ENCODE measurements at places on chromosomes 2 and 18.

DNA sequence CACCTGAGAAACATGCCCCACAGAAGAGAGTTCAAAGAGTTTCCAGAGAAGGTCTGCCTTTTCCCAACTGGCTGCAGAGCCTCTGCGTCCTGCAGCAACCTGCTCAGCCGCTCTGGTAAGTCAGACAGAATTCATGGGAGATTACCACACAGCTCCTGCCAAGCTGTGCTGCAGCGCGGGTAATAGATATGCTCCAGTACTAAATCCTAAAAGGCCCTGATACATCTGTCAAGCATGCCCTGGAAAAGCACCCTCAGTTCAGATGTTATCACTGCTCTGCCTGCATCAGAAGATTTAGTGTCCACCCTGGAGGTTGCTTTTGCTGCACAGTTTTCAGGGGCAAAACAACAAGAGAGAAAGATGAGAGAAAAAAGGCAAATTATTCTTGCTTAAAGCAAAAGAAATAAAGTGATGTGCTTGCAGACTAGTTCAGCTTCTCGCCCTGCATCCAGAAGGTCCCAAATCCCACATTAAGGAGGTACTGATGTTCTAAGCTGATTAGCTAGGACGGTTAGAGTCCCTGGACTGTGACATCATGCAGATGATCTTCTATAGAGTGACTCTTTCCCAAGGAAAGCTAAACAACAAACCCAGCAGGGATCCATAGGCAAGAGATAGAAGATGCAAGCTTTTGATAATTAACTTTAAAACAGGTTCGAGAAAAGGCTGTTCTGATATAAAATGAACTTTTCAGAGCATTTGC lies 488.6 kb downstream of the BCL11A start:
- no peak for DNase-seq

- DNase-seq, result no peak
These were observed 927.6 kb upstream of the FANCL start for GRCh38 chr2:59168766-59169165.

GRCh38 chr18:57921708-57922107 lies 118.6 kb upstream of the ATP8B1 start:
- no peak for DNase-seq

DNA sequence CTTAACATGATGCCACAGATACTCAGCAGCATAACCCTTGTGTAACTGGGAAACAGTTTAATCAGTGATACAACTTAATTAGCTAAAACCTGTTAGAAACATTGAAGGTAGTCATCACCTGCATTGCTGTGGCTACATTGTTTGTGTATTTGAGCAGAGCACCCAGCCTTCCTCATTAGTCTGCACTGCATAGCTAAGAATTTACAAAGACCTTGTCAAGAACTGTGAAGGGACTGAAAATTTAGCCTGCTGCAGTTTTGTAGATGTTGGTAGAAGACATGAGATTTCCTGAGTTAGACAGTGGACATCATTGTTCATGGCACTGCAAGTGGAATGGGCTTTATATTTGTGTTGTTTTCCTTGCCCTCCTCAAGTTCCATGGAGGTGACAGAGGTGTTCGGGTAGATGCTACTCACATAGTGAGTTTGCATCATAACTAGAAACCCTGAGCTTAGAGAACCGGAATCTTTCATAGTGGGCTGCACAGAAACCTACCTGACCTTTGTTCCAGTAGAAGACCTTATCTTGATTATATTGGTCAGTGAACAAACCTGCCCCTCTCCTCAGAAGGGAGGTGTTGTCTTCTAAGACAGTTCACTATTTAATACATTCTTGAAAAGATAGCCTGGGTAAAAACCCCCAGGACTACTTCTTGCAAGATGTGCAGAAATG lies 12.5 kb downstream of the VAPA start:
- DNase-seq, result no peak

- DNase-seq, result no peak
These were observed 85.8 kb upstream of the MSH6 start for GRCh38 chr2:47697000-47697601.

DNA sequence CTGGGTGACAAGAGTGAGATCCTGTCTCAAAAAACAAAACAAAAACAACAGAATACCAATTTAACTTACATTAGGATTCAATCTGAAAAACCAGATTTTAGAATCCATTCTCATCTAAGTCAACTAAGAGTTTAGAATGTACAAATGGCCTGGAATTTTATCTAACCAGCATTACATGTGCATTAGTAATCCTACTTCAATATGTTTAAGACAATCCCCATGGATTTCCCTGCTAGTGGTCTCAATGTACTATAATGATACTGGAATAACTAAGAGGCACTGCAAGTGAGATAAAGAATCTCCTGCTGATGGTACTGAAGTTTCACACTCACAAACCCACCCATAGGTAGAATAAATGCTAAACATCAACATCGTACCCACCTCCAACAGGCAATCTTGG lies 53.9 kb upstream of the DNER start:
- no peak for DNase-seq

- DNase-seq, result no peak
These were observed 1.2 kb upstream of the SRBD1 start for GRCh38 chr2:45612285-45612684.

DNA sequence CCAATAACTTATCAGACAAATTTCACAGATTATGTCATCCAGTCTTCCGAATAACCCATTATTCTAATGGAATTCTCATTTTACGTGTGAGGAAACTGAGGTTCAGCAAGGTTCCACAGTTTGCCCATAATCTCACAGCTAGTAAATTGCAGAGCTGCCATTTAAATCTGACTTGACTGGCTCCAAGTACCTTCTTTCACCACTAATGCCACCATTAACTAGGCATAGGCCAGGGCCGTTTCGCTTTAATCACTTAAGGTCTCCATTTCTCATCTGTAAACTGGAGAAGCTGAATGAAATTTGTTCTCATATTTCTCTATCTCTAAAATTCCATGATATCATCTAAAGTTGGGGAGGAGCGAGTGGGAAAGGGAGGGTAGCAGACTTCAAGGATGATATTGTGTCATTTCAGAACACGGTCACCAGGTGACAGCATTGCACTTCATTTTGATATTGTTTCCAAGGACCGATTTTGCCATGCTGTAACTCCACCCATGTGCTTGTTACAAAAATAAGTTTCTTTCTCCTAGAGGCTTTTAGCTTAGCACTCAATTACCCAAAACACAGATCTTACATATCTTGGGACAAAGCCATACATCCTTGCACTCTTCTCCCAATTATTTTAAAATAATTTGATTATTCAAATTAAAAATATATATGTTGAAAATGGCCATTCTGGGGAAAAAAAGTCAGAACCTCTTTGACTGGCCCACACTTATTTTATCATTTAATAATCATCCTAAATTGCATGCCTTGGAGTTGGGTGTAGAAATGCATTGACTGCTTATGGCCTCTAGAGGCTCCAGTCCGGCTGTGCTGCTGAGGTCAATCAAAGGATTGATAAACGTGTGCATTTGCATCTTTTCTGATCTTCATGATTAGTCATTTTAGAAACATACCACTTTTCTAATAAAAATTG lies 123.8 kb downstream of the AKAIN1 start:
- DNase-seq, result no peak

GRCh38 chr18:1049173-1049572 lies 144.5 kb downstream of the ADCYAP1 start:
- DNase-seq, result no peak

- no peak for DNase-seq
These were observed 300.9 kb upstream of the SLC8A1 start for GRCh38 chr2:40752796-40753195.

- DNase-seq, result no peak
These were observed 871 bp upstream of the ALS2 start for GRCh38 chr2:201781557-201782051.

Measured in stimulated activated CD8-positive, alpha-beta memory T cell treated with anti-CD3 and anti-CD28 coated beads, Interleukin-15, amount 100 ng/mL, for 24 hours (primary cell).